ENCODE measurements at places on chromosomes 16 and 17.

DNA sequence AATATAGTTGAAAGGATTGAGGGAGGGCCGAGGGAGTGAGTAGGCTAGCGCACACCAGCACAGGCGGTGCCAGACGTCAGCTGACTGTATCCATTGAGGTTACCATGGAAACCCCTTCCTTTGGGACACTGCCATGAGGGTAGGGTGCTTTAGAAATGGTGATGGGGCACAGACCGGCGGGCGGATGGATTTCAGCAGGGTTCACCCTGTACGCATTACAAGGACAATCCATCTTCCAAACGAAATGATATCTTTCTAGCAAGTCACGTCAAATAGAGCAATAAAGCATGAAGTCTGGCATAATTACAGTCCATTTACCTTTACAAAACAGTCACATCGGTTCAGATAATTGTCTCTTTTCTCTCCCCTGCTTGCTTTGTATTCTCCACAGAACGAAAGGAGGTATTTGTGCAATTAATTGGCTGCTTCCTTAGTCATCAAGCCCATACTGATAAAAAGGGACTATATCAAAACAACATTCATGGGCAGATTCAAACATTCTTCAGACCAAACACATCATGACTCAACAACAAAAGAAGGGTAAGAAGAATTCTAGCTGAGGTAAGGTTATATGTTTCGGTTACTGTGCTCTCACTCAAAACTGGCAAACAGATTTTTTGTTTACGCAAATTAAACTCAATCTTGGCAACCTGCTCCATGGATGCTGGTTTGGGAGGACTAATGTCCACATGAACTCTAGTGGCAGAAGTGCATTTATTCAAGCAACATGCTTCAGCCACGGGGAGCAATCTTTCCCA, 140.6 kb downstream of the CDK5R1 start:
- H3K27me3 ChIP-seq: no peaks in the 10 kb centered on the region
- no peak overlapping the region for H3K4me3 ChIP-seq
- no peak for DNase-seq
- no peak overlapping the region for H3K27ac ChIP-seq
- H3K4me1 ChIP-seq: no peaks in the 10 kb centered on the region
- peaks cover 12% of the 10 kb centered on the region for H3K36me3 ChIP-seq

- no peaks in the 10 kb centered on the region for H3K27me3 ChIP-seq
- DNase-seq: no peak
- no peak overlapping the region for H3K27ac ChIP-seq
- H3K4me3 ChIP-seq: no peak overlapping the region
Measured at GRCh38 chr17:78802459-78802858, 20.4 kb upstream of the CYTH1 start.

GRCh38 chr16:85027349-85027957, at the start of gene KIAA0513:
KIAA0513 (plus strand) TSS chr16:85027795; CDS start chr16:85067072, 39,277 bp downstream.
- H3K4me3 ChIP-seq: peak within 1 kb of the TSS; percentile 90
- no peaks in the 10 kb centered on the region for H3K36me3 ChIP-seq
- no peaks in the 10 kb centered on the region for H3K27me3 ChIP-seq
- peaks cover 5% of the 10 kb centered on the region for H3K4me1 ChIP-seq
- peak within 1 kb of the TSS; percentile 59 for H3K27ac ChIP-seq

DNA sequence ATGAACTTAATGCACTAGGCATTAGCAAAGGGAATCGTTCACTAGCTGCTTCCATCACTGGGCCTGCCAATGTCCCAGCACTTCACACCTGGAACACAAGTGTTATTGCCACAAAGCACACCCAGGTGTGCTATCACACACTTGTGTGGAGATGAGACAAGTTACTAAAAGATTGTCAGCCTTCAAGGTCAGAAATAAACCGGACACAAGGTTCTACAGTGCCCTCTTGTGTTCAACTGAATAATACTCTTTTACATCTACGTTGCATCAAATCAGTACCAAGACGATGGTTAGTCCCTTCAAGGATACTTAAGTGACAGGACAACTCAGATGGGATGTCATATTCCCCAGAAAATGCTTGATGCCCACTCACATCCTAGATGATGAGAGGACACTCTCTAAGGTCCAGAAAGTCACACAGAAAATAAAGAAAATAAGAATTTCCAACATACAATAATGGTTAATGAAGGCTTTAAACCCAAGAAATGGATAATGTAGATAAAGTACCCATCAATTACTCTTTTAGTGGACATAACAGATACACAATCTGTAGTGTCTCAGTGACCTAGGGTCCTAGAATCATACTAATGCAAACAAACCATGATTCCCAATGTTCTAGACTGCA, 16.4 kb upstream of the GLG1 start:
- H3K27ac ChIP-seq: no peak overlapping the region
- H3K4me1 ChIP-seq: no peaks in the 10 kb centered on the region
- H3K4me3 ChIP-seq: no peak overlapping the region

DNA sequence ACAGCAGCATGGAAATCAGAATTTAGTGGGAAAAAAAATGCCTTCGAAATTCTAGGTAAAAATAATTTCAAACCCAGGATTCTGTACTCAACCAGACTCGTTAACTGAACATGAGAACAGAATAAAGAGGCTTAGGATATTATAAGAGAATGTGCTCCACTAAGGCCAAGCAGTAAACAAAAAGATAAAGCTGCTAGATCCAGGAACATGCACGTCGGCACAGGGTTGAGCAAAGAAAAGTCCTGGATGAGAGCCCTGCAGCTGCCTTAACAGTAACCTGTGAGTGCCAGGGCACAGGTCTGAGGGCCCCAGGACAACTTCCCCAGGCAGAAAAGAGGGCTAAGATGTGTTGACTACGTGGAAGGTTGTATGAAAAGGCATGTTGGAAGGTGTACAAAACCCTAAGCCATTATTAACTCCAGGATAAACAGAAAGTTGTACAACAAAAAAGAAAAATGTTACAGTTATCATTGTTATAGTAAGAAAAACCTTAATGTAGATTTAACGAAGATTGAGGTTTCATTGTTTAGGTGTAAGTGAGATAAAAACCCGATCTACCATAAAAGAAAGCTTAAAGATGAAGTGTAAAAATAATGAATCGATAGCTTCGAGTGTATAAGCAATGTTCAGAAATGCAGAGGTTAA, 42.3 kb upstream of the RBFOX3 start:
- H3K27ac ChIP-seq: no peak overlapping the region
- H3K4me3 ChIP-seq: no peak overlapping the region
- no peaks in the 10 kb centered on the region for H3K4me1 ChIP-seq
- DNase-seq: no peak
- no peaks in the 10 kb centered on the region for H3K36me3 ChIP-seq

DNA sequence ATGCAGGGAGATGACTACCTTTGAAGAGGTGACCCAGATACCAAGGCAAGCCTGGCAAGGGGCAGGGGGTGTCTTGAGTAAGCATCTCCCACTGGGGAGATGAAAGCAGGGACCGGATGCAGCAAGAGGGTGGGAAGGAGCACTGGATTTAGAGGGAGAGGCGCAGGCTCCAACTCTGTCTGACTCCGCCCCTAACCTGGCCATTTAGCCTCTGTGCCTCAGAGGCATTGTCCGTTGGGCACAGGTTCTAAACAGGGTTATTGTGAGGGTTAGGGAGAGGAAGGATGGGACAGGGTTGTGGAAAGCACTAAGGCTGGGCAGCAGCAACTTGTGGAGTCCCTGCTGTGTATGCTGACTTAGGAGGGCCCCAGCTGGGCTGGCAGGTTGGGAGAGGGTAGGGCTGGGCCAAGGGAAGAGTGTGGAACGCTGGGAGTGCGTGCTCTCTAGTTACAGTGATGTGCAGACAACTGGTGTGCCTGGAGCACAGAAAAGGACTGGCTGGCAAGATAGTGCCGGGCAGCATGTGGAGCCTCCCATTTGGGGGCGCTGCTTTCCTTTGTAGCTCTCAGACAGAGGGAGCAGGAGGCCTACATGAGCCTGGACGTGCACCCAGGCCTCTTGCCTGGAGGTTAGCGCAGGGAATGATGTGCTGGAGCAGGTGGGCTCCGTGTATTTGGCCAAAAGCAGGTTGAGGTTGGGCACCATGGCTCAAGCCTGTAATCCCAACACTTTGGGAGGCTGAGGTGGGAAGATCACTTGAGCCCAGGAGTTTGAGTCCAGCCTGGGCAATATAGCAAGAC, 26.2 kb downstream of the TBX2 start:
- peaks cover 10% of the 10 kb centered on the region for H3K27me3 ChIP-seq
- H3K4me1 ChIP-seq: no peaks in the 10 kb centered on the region
- H3K36me3 ChIP-seq: no peaks in the 10 kb centered on the region
- H3K27ac ChIP-seq: no peak overlapping the region

- H3K36me3 ChIP-seq: no peaks in the 10 kb centered on the region
- no peaks in the 10 kb centered on the region for H3K27me3 ChIP-seq
- no peak for DNase-seq
- H3K27ac ChIP-seq: no peak overlapping the region
- peaks cover 2% of the 10 kb centered on the region for H3K4me1 ChIP-seq
Measured at GRCh38 chr17:81373536-81374160, 21.6 kb upstream of the BAHCC1 start.

DNA sequence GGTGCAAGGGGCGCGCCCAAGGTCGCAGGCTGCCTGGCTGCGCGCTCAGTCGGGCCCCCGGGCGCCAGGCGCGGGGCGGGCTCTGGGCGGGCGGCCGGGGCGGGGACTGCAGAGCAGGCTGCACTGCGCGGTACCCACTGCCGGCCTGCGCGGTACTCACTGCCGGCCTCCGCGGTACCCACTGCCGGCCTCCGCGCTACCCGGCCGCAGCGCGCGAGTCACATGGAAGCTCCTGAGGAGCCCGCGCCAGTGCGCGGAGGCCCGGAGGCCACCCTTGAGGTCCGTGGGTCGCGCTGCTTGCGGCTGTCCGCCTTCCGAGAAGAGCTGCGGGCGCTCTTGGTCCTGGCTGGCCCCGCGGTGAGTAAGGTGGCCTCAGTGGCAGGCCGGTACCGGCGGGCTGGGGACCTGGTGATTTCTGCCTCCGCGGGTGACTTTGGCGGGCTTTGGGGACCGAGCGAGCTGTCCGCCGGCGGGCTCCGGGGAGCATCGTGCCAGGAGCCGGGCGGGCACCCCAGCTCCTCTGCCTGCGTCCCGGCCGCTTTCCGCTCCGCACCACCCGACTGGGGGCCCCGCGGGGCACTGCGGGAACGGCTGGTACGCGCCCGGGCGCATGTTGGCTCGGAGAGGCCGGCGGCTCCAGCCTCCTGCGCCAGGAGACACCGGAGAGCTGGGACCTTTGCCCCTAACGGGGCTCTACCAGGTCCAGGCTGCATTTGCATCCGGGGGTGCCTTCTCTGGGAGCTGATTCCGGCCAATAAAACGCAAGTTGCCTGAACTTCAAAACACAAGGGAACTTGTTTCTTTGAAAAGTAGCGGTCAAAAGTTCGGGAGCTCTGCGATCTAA, at the start of gene SLC47A1:
TSS of gene SLC47A1 (plus strand) at position 137 of the 844 bp plus-strand sequence. CDS start at position 223, 86 bp downstream.
- H3K27me3 ChIP-seq: peaks cover 14% of the 10 kb centered on the region
- peak; percentile 59 for DNase-seq
- H3K4me3 ChIP-seq: peak within 1 kb of the TSS; percentile 46
- H3K36me3 ChIP-seq: no peaks in the 10 kb centered on the region

GRCh38 chr17:50884439-50885311, 18.5 kb upstream of the TOB1 start:
- no peak overlapping the region for H3K4me3 ChIP-seq
- H3K4me1 ChIP-seq: peaks cover 10% of the 10 kb centered on the region
- H3K27ac ChIP-seq: peak overlapping the region; percentile 91
- H3K36me3 ChIP-seq: no peaks in the 10 kb centered on the region

DNA sequence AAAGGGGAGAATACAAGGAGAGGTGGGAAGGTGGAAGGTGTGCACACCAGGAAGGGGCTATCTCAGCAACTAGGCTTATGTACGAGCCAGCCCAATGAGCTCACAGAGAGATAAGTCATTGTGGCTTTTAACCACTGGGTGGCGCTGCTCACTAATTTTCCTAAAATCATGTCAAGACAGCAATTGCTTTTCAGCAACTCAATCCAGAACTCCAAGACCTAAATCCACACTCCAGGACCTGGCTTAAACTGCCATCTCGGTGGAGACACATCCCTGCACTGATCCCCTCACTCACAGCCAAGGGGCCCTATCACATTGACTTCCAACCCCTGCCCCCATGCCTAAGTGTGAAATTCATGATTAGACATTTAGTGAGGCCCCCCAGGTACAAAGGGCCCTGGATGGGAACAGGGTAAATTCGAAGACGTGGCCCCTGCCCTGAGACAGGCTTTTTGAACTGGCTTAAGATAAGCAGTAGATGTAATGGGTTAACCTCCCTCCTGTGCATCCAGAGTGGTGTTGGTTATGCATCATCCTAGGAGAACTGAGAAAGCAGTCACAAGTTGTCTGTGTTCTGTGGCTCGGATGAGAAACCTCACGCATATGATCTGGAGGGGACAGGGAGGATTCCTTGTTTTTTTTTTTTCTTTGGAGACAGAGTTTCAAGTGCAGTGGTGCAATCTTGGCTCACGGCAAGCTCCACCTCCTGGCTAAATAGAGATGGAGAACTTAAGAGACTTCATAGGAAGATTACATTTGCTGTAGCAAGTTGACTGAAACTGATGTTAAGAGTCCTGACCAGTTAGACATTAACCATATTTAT, 11.5 kb downstream of the CCL16 start:
- no peak overlapping the region for H3K4me3 ChIP-seq
- no peaks in the 10 kb centered on the region for H3K27me3 ChIP-seq
- DNase-seq: peak; percentile 86
- no peaks in the 10 kb centered on the region for H3K36me3 ChIP-seq
- no peak overlapping the region for H3K27ac ChIP-seq

DNA sequence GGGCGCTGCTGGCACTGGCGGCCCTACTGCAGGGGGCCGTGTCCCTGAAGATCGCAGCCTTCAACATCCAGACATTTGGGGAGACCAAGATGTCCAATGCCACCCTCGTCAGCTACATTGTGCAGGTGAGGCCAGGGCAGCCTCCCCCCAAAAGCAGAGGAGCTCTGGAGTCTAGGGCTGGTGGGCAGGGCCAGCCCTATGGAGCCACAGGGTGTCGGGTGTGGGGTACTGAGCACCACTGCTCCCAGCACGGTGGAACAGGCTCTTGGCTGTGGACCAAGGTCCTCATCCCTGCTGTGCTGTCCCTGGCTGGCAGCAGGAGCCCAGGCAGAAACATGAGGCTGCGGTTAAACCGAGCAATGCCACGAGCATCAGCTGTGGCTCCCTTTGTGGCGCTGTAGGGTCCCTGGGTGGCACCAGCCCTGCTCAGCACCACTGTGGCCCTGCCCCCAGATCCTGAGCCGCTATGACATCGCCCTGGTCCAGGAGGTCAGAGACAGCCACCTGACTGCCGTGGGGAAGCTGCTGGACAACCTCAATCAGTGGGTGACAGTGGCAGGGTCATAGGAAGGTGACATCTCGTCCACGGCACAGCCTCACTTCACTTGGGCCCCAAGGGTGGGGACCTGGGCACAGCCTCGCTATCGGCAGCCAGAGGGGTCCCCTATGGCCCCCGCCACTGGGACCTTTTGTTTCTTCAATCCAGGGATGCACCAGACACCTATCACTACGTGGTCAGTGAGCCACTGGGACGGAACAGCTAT, 1.1 kb downstream of the DNASE1 start:
- peak overlapping the region; percentile 94 for H3K27ac ChIP-seq
- DNase-seq: peak; percentile 64
- H3K4me1 ChIP-seq: no peaks in the 10 kb centered on the region
- H3K27me3 ChIP-seq: no peaks in the 10 kb centered on the region
- peaks cover 30% of the 10 kb centered on the region for H3K36me3 ChIP-seq

- H3K4me1 ChIP-seq: peaks cover 6% of the 10 kb centered on the region
- no peak for DNase-seq
- peaks cover 69% of the 10 kb centered on the region for H3K36me3 ChIP-seq
- no peaks in the 10 kb centered on the region for H3K27me3 ChIP-seq
- H3K27ac ChIP-seq: no peak overlapping the region
Measured at GRCh38 chr16:72098936-72099335, 5.3 kb downstream of the DHX38 start.

GRCh38 chr16:81693744-81694303, 85.3 kb upstream of the PLCG2 start:
- no peaks in the 10 kb centered on the region for H3K4me1 ChIP-seq
- no peak overlapping the region for H3K4me3 ChIP-seq
- no peaks in the 10 kb centered on the region for H3K27me3 ChIP-seq
- H3K36me3 ChIP-seq: peaks cover 23% of the 10 kb centered on the region
- DNase-seq: no peak
- peak overlapping the region; percentile 25 for H3K27ac ChIP-seq

GRCh38 chr16:82888591-82889001, 261.8 kb downstream of the CDH13 start:
- H3K27ac ChIP-seq: peak overlapping the region; percentile 65
- peak; percentile 73 for DNase-seq
